ENCODE measurements at places on chromosomes 6 and 20.

DNA sequence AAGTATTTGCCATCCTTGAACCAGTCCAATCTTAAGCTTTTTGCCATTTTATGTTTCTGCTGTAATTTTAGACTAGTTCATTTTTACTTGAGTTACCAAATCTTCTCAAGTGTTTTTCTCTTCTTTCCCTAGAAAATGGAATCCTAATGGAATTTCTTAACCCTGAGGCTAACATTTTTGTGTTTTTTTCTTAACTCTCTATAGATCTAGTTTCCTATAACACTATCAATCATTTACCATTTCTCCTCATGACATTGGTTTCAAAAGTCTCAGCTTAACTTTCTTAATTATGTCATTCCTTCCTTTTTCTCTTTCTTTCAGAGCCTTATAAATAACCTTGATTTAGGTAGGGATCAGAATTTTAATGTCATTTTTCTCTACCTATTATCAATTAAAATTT lies 54.8 kb downstream of the SENP6 start:
- DNase-seq = no peak

GRCh38 chr6:157151989-157152388 lies 171.3 kb downstream of the TMEM242 start:
- no peak for DNase-seq

DNA sequence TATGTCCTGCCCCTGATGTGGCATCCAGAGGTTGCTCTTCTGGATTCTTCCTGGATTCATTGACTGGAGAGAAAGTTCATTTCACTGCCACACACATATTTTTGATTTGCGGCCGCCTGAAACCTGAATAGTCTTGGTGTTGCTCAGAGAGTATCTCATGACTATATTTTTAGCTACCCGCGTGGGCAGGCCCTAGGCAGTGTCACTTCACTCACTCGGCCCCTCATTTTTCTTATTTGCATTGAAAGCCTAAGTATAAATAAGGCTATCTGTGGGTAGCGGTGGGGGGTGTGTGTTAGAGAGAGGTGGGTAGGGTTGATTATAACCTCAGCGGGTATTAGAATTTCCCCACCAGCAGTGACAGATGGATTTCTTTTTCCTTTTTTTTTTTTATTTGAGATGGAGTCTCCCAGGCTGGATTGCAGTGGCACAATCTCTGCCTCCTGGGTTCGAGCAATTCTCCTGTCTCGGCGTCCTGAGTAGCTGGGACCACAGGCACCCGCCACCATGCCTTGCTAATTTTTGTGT lies 113.5 kb downstream of the JARID2 start:
- DNase-seq = no peak

- no peak for DNase-seq
Observed at GRCh38 chr6:15340775-15341174, 94.9 kb downstream of the JARID2 start.

GRCh38 chr20:42430598-42430997 lies 759.1 kb downstream of the PTPRT start:
- no peak for DNase-seq

DNA sequence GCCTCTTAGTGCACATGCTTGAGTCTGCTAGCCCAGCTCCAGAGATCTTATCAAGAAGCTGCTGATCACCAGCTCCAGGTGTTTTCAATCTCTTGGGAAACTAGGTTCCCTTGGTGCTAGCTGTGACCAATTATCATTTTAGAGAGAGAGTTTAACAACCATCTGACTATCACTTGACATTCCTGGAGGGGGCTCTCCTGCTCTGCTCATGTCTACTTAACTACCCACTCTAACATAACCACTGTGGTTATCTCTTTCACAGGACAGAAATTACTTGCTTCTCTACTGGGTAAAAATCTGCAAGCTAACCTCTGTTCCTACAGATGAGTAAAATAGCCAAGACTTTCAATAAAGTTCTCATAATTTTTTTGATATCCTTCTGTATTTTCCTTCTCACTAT lies 823.4 kb upstream of the GJE1 start:
- no peak for DNase-seq

DNA sequence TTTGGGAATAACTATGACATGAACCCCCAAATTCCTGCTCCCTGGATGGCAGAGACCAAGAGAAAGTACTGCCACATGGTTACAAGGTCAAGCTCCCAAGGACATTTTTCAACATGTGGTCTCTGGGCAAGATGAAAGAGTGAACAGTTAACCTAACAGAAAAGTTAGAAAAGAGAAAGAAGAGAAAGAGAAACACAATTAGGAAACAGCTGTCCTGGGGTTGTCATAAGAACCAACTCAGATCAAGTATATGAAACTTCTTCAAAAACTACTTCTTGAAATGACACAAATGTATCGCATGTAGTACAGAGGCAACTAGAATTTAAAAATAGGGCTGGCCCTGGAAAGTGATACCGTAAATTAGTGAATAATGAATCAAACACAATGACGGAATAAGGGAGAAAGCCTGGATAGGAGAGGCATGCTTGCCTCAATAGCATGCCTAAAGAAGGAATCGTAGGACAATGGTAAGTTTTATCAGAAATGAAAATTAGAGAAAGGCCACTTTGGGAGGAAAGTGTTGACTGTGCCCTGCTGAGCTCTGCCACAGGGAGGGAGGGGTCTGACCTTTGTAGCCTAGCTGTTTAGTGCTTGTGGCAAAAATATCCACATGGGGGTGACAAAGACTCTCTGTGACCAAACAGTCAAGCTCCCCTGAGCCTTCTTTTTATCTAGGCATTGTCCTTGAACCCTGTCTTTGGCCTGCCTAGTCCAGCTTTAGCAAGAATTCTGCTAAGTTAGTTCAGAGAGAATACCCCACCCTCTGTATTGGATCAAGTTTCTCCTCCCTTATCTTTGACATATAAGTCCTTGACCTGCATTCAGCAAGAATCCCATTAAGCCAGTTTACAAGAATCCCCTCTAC lies 4.3 kb upstream of the DCBLD1 start:
- no peak for DNase-seq

DNA sequence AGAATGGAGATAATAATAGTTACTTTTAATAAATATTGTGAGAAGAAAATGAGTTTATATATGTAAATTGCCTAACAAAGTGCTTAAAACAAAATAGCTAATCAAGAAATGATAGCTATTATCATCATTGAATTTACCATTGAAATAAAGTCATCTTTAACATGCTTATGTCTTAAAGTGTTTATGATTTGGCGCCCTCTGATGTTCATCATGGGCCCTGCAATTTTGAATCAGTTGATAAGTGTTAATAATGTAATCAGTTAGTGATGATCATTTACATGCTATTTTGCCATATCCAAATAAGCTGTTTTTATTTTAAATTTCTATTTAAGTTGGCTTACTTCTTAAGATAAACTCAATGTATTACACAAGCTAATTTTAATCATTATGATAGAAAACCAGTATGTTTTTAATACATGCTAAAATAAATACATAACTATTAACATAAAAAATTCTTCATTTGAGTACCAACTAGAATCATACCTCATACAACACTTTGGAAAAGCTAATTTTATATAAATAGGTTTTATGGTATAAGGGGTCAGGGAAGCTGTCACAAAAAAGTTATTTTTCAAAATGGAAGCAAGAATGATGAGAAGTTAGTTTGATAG lies 39.2 kb upstream of the TPD52L1 start:
- DNase-seq = peak; percentile 27

Measured in foreskin keratinocyte (primary cell).